HS-5 (cell line): ENCODE measurements at places on chromosomes 6 and 20.
A peak's percentile ranks its signal among the peaks of the same experiment; 100 is the strongest.

- DNase-seq = no peak
These were observed 113.1 kb upstream of the DOK5 start for GRCh38 chr20:54362283-54362682.

GRCh38 chr20:50692552-50692933, 1.2 kb upstream of the RIPOR3 start:
- no peak for DNase-seq

DNA sequence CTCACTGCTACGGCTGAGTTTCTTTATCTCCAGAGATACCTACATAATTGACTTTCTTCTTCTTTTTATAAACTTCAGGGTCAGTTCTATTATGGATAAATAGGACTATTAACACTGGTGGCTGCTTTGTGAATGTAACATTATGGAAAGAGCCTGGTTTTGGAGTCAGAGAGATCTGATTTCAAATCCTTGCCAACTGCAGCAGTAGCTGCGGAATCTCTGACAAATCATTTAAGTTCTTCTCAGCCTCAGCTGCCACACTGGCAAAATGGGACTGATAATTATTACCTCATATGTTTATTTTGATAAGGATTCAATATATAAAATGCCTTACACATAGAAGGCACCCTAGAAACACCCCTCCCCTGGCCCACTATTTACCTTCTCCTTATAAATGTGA, 160.5 kb downstream of the BACH2 start:
- no peak for DNase-seq

DNA sequence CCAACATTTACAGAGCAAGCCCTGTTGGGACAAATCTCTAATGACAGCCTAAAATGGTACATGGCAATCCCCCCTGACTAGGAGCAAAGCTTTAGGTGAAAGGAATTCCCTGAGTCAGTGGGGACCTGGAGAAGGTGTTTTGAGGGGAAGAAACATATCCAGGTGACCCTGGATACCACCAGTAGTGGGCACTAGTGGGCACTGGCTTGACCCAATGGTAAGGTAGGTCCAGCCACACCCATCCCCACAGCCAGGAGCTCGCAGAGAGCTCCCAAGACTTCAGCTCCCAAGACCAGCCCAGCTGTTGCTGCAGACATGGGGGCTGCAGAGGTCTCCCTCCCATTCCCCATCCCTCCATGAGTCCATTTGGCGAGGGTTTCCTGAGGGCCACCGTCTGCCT, 19.5 kb downstream of the GRM4 start:
- DNase-seq = no peak

- no peak for DNase-seq
These were observed 104.6 kb downstream of the TFAP2A start for GRCh38 chr6:10310330-10310653.

- DNase-seq = no peak
These were observed 244.4 kb downstream of the GMPR start for GRCh38 chr6:16482702-16483314.

GRCh38 chr20:17431621-17432364, 99.4 kb downstream of the BFSP1 start:
- DNase-seq = peak; percentile 22

- no peak for DNase-seq
These were observed 11.3 kb upstream of the ADGB start for GRCh38 chr6:146587459-146587858.

- no peak for DNase-seq
These were observed 56.4 kb downstream of the CDH4 start for GRCh38 chr20:61308477-61308774.

DNA sequence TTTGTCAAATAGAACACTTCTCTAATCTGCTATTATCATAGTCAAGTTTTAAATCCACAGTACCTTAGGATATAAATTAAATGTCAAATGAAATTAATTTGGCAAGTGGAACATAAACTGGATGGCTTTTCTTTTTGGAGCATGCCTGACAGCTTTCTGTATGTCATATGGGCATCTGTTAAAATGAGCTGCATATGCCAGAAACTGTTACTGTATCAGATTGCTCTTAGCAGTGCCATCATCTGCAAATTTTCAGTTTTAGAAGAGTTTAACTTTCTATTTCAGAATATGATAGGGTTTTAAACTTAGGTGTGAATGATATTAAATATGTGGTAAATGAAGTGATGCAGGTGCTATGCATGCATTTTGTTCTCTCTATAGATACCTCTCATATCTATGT, 3.4 kb upstream of the EEF1E1 start:
- DNase-seq = no peak

DNA sequence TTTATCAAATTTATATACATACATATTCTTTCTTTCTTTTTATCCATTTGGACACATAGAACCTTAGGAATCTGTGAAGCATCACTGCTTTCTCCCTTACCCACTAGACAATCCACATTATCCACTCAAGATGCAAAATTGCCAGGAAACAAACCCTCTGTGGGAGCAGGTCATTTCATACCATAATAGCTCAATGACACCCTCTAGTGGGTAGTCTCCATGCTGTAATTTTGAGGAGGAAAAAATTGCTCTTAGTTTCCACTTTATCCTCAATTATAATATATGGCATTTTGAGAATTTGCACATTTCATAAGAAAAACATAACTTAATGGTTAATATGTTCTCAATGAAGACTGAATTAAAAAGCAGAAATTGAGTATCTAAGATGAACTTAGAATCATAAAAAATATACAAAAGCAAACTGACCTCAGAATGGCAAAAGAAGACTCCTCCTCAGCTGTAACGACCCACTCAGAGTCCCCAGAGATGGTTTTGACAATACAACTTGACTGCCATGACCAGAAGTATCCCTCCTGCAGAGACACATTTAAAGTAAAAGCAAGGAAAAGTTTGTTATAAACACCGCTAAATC, 164.1 kb downstream of the FRK start:
- peak; percentile 38 for DNase-seq

- no peak for DNase-seq
These were observed 215.0 kb upstream of the SGK1 start for GRCh38 chr6:134532694-134533624.

- DNase-seq = no peak
These were observed 1.4 kb upstream of the SNPH start for GRCh38 chr20:1264727-1265126.

GRCh38 chr20:21702553-21703470, 2.7 kb upstream of the PAX1 start:
- DNase-seq = no peak

DNA sequence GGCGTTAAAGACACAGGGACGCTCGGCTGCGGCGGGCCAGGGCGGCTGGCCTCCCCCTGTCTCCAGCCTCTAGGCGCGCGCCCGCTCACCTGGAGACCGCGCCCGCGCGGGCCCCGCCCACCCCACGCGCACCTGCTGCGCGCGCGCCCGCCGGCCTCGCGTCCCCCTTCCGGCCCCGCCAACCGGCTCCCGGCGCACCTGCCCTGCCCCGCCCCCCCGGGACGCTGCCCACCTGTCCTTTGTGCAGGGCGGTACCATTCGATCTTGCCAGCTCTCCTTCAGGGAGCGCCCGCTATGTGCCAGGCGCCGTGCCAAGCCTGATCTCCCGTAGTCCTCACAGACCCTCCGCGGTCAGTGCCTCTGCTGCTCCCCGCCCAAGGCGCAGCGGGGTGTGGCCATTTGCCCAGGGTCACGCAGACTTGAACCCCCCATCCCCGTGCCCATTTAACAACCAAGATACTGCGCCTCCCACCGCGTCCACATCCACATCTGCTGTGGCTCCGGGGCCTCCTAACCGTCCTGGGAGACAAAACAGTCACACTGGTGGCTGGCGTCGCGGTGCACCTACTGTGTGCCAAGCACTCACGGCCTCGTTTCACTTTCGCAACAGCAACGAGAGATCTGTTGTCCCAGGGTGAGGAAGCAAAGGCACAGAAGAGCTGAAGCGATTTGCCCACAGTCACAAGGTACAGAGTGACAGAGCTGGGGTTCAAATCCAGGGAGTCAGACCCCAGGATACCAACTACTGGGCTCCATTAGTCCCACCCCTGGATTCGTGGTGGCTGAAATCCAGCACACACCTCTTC, 48.1 kb downstream of the NOL4L start:
- no peak for DNase-seq

- DNase-seq = no peak
These were observed 66.3 kb upstream of the DYNLRB1 start for GRCh38 chr20:34449674-34450592.

GRCh38 chr6:13673368-13673767, 38.3 kb downstream of the RANBP9 start:
- no peak for DNase-seq

DNA sequence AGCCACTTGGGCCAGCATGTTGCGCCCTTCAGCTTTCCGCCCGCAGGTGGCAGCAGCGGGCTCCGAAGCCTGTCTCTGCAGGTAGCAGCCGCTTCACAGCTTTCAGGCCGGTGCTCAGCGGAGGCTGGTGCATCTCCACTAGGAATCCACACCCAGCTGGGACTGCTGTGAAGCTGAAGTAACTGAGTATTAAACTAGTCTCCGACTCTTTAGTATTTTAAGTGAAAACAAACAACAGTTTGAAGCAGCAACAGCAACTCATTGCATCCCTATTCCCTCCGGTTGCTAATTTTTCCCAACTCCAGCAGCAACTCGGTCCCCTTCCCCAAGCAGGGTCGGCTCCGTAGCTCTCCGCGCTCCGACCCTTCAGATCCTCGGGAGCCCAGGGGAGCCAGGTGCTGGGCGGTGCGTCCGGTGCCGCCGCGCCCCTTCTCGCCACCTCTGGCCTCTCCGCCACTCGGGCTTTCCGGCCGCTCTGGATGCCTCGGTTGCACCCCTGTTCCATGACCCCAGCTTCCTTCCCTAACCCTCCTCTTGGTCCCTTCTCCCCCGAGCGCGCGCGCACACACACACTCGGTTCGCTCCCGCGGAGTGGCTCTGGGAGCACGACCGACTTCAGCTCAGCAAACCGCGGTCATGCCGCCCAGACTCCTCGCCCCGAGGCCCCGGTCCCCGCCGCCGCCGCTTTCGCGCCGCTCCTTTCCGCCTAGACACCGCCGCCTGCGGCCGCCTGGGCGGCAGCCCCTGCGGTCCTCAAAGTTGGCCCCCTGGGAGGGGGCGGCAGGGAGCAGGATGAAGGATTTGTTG, 765 bp upstream of the NKAIN2 start:
- DNase-seq = peak; percentile 65

GRCh38 chr6:98833057-98833306, 1.4 kb upstream of the POU3F2 start:
- no peak for DNase-seq

DNA sequence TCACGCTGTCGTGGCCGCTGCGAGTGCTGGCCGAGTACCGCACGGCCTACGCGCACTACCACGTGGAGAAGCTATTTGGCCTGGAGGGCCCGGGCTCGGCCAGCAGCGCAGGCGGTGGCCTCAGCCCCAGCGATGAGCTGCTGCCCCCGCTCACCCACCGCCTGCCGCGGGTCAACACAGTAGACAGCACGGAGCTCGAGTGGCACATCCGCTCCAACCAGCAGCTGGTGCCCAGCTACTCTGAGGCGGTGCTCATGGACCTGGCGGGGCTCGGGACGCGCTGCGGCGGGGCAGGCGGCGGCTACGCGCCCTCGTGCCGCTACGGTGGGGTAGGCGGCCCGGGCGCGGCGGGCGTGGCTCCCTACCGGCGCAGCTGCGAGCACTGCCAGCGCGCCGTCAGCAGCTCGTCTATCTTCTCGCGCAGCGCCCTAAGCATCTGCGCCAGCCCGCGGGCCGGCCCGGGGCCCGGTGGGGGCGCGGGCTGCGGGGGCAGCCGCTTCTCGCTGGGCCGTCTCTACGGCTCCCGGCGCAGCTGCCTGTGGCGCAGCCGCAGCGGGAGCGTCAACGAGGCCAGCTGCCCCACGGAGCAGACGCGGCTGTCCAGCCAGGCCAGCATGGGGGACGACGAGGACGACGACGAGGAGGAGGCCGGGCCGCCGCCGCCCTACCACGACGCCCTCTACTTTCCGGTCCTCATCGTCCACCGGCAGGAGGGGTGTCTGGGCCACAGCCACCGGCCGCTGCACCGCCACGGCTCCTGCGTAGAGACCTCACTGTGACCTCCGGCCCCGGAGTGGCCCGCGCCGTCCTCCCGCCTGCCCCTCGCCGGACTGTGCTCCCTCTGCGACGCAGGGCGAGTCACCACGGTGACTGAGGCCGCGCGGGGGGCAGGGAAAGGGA, 5.7 kb downstream of the TMEM151B start:
- no peak for DNase-seq

DNA sequence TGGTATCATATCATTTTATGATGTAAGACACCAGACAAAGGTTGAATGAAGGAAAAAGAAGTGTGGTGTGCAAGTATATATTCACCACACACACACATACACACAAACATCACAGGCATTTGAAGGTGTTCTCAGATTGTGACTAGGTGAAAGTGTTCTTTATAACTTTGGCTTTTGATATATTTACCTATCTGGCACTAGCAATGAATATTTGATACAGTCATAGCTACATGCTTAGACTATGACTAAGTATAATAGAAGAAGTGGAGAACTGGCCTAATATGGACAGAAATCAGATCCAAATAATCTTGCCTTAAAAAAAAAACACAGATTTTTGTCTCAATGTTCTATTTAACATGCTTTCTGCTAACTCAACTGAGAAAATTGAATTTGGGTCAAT, 809.9 kb downstream of the KIF16B start:
- no peak for DNase-seq

GRCh38 chr6:47180633-47181032, 129.1 kb downstream of the TNFRSF21 start:
- DNase-seq = no peak

GRCh38 chr20:19699180-19699971, 58.7 kb upstream of the RIN2 start:
- peak; percentile 73 for DNase-seq

- DNase-seq = no peak
These were observed 343.2 kb downstream of the FRK start for GRCh38 chr6:115717472-115717871.

DNA sequence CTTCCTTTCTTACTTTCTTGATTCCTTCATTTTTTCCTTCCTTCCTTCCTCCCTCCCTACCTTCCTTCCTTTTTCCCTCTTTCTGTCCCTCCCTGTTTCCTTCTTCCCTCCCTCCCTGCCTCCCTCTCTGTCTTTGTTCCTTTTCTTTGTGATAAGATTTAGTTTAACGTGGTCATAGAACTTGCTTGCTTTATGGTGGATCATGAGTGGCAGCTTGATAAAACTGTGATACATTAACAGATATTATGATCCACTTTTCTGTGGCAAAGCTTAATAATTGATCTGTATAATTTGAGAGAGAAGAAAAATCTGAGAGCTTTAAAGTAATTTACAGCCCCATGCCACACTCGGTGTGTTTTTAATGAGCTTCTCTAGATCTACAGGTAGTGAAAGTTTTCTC, 280.5 kb downstream of the RNF144B start:
- no peak for DNase-seq
